ENCODE measurements at places on chromosomes 7 and 10.

DNA sequence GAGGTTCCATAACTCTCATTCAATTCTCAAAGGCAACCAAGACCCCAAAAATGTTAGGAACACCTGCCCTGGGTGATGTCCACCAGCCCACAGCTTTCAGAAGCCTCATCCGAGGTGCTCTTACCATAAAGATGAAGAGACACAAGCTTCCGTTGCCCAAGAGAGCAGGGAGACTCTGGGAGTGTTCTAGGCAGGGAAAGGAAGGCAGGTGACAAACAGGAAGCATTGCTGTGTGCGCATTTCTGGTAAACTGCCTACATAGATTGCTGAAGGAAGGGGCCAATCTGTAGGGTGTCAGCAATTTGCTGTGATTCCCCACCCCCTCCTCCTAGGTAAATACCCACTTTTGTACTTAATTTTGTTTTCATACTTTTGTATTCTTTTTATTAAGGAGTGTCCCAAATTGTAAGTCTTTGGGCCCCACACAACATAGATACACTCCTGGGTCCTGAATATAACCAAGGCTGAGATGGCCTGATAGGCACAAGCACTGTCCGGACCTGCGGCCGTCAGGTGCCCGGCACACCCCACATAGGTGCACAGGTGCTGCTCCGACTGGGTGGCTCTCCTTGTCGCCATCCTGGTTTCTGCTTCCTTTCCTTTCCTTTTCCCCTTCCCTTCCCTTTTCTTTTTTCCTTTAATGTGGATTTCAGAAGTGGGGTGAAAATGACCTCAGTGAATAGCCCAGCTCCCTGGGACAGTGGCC lies 51.4 kb upstream of the SMNDC1 start:
- DNase-seq: no peak

GRCh38 chr7:139896831-139897230 lies 67.8 kb downstream of the TBXAS1 start:
- DNase-seq: no peak

GRCh38 chr7:8699875-8700624 lies 266.6 kb downstream of the NXPH1 start:
- DNase-seq: no peak

DNA sequence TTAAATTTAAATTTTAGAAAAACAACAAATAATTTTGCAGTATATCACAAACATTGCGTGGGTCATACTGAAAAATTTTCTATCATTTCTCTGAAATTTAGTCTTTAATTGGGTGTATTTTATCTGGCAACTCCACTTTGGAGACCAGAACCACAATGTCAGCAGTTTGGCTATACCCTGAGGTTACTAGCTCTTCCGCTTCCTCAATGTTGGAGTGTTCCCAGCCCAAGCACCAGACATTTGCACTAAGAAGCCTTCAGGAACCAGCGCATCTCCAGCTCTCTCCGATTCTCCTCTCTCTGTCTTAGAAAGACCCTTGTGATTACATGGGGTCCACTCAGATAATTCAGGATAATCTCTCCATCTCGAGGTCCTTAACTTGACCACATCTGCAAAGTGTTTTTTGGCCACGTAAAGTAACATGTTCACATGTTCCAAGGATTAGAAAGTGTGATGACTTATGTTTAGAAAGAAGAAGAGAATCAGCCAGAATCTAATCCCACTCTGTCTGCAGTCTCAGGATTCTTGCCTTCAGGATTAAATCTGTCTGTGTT lies 43.1 kb upstream of the ADRB1 start:
- no peak for DNase-seq

DNA sequence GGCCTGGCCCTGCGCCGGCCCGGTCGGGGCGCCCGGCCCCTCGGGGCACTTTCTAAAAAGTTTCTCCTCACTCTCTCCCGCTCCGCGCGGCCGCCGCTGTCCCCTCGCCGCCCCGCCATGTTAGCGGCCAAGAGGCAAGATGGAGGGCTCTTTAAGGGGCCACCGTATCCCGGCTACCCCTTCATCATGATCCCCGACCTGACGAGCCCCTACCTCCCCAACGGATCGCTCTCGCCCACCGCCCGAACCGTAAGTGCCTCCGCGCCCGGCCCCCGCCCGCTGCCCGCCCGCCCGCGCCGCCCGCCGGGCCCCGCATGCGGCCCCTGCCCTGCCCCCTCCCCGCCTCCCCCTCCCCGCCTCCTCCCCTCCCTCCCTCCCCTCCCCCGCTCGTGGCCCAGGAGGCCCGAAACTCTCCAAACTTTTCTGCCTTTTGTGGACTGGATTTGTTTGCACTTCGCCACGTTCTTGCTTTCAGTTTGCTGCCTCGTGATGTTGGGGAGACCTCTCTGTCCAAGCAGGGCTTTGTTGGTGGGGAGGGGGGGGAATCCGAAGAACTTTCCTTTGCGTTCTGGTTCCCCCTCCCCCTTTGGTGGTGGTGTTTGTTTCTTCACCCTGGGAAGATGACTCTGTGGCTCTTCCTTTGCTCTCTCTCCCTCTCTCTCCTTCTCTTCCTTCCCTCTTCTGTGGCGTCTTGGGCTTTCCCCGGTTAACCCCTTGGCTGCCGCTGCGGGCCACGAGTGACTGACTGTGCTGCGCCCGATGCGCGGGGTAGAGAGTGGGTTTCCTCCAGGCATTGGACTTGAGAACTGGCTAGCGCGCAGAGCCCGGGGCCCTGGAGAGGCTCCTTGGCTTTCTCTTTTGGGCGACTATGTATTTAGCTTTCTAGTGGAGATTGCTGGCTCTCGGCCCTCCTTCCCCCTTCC lies 1.6 kb downstream of the TCF7L2 start:
- no peak for DNase-seq

- DNase-seq: peak; percentile 28
Observed at GRCh38 chr7:116671681-116672595, at the start of gene MET. TSS of gene MET (plus strand) at chr7:116672196. CDS start at chr7:116699085, 26,889 bp downstream.

DNA sequence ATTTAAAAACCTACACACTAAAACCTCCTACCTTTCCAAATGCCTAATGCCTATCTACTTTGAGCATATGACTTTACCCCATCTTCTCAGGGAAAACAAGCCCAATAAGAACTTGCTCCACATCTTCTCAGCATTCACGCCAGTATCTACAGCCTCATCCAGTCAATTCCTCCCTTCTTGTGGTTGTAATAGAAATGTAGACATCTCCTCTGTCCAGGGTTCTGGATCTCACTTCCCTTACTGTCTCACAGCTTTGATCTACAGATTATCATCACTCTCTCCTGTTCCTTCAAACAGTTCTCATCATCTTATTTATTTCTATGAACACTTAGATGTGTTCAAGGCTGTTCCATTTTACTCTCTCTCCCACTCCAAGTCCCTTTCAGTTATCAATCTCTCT lies 70.4 kb upstream of the NOBOX start:
- DNase-seq: no peak

- no peak for DNase-seq
Observed at GRCh38 chr7:102097601-102098161, 189.0 kb upstream of the SH2B2 start.

DNA sequence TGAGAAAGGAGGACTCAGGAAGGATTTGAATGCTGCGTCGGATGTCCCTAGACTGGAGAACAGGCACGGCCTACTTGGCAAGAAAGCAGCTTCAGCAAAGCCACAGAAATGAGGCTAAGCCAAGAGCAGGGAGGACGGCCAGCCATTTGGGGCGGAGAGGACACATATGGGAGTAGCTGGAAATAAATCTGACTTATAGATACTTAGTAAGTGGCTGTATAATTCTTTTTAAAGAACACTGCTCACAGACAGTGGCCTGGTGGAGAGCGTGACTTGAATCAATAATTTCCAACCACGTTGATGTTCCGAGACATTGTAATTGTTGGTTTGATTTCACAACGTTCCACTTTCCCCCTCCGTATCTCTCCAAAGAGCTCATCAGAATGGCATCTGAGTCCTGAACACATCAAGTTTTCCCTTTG lies 67.7 kb upstream of the JCAD start:
- DNase-seq: no peak

- DNase-seq: no peak
Observed at GRCh38 chr10:45325116-45325515, 9.7 kb upstream of the OR13A1 start.

DNA sequence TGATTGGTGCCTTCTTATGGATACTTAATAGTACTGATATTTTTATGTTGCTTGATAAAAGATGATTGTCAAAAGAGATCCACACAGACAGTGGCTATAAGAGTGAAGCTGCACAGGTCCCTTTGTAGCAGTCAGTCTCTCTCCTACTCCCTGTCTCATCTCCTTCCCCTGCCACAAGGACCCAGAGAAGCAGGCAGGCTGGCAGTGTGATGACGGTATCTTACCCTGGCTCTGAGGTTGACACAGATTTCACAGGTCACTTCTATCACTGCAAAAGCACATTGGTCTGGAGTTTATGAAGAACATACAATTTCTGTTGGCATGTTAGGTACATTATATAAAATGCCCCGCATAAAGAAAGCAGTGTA lies 64.4 kb upstream of the AHR start:
- no peak for DNase-seq

- DNase-seq: no peak
Observed at GRCh38 chr10:21705828-21706176, 171.8 kb downstream of the MLLT10 start.

- no peak for DNase-seq
Observed at GRCh38 chr7:38051786-38052185, 126.3 kb upstream of the STARD3NL start.

GRCh38 chr10:14299556-14299955 lies 31.2 kb downstream of the FRMD4A start:
- DNase-seq: no peak

DNA sequence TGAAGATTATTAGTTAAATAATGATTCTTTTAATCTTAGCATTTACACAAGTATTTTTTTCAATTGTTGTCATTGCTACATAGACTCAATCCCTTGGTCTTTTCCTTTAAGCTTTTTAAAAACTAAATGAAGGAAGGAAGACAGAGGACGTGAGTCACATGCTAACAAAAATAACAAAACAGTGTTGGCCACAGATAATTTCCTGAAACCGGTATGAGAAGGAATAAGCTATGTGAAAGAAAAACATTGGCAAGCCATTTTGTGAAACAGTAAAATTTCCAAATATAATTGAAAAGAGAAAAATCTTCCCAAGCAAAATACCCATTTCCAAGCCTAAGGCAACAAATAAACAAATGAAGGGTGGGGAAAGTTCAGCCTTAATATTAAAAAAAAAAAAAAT lies 223.0 kb downstream of the AHR start:
- no peak for DNase-seq

DNA sequence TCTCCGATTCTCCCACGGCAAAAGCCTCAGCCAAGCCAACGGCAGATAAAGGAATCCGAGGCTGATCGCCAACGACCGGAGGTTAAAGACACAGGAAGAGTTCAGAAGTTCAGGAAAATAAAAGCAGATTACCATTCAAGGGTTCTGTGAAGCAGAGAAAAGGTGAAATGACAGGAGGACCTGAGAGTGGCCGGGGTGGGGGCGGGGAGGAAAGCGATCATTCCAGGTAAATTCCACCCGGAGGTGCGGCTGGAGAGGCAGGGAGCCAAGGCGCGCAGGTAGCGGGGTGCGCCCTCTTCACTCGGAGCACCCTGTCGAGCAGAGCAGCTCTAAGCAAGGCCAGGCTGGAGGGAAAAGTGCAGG lies 35.3 kb upstream of the SEPHS1 start:
- DNase-seq: no peak

DNA sequence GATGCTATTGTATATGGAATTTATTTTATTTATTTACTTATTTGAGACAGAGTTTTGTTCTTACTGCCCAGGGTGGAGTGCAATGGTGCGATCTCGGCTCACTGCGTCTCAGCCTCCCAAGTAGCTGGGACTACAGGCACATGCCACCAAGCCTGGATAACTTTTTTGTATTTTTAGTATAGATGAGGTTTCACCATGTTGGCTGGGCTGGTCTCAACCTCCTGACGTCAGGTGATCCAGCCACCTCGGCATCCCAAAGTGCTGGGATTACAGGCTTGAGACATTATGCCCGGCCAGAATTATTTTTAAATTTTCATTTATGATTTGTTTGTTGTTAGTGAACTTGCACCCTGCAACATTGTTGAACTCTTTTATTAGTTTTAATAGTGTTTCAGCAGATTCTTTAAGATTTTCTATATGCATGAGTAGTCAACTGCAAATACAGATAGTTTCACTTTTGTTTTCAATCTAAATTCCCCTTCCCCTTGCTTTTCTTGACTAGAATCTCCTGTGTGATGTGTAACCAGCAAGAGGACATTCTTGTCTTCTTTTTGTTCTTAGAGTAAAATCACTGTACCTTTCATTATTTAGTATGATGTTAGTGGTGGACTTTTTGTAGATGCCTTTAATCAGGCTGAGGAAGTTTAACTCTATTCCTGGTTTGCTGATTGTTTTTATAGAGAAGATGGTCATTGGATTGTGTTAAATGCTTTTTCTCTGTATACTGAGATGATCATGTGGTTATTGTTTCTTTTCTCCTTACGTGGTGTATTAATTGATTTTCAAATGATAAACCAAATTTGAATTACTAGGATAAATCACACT lies 27.8 kb downstream of the ZNF33A start:
- no peak for DNase-seq

GRCh38 chr7:22722536-22723180 lies 4.3 kb upstream of the IL6 start:
- DNase-seq: no peak

GRCh38 chr10:128064108-128064969 lies 61.9 kb downstream of the MKI67 start:
- peak; percentile 43 for DNase-seq

GRCh38 chr7:144027974-144028373 lies 20.8 kb upstream of the OR2A5 start:
- no peak for DNase-seq

GRCh38 chr10:88762906-88763305 lies 3.1 kb downstream of the LIPN start:
- no peak for DNase-seq

DNA sequence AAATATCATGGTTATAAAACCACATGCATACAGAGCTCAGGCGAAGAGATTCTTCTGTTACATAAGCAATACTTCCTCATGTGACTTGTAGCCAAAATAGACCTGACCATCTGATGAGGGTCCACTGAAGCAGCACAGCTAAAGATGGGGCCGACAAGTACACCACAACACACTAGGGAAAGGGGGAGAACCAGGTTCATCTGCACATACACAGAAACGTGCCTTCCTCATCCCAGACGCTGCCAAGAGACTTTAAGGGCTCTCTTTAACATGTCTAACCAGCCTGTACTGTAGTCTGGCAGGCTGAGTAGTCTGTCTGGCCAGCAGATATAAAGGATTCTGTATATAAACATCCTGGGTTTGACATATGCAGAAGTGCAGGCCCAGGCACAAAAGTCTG lies 30.3 kb downstream of the ERCC6 start:
- DNase-seq: no peak

DNA sequence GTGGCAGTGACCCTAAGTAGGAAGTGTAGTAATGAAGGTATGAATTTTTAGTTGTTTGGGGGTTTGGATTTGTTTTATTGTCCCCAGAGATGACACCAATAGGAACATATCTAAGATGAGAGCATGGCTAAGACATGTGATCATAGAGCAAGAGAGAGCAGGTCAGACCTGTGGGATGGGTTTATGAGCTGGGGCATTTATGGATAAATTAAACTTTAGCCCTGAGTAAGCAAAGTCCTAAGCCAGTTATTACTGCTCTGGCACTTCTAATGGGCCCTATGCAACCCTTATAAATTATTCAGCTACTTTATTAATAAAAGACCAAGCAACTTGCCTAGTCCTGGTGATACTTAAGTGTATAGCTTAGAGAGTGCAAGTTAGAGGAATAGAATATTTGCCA lies 85.1 kb downstream of the LRRC4 start:
- DNase-seq: no peak

Measured in activated CD8-positive, alpha-beta memory T cell treated with anti-CD3 and anti-CD28 coated beads for 48 hours (primary cell).